Kidney epithelial cell (primary cell): ENCODE measurements at places on chromosomes 2 and 18.

- no peak for DNase-seq
Observed at GRCh38 chr18:67467188-67467587, 49.3 kb downstream of the DSEL start.

- no peak for DNase-seq
Observed at GRCh38 chr2:10240161-10240681, 62.5 kb upstream of the HPCAL1 start.

DNA sequence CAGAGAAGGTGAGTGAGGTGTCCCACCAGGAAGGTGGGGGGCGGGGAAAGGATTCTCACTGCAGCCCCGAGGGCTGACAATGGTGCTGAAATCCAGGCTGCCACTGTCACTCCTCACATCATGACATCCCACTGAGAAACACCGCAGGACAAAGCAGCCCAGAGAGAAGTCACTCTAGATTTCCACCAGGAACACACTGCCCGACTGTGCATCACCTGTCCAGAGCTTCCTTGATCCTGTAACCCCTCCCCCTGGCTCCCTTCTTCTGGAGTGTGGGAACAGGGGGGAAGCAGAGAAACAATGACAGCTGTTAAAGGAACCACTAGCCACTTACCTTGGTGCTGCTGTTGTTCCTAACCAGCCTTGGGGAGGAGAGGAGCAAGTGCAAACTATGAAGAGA is 69.9 kb downstream of the MRO start:
- DNase-seq = no peak

GRCh38 chr2:122545821-122546220 is 790.4 kb downstream of the TSN start:
- no peak for DNase-seq
